A172 (cell line): ENCODE measurements at places on chromosomes 6 and 20.
A peak's percentile ranks its signal among the peaks of the same experiment; 100 is the strongest.

GRCh38 chr6:125213939-125214338 lies 60.4 kb downstream of the TPD52L1 start:
- no peak for DNase-seq

DNA sequence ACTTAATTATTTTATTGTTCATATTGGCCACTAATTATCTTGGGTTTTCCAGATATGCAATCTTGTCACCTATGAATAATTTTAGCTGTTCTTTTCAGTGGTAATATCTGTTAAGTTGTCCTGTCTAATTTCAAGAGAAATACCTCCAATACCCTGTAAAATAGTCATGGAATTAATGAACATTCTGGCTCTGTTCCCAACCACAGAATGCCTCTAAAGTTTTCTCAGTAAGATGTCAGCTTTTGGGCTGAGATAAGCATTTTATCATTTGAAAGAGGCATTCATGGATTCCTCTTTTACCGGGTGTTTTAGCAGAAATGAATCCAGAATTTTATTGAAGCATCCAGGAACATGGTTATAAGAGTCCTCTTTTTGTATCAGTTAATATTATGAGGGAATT lies 109.3 kb downstream of the WDR27 start:
- DNase-seq = peak; percentile 43

DNA sequence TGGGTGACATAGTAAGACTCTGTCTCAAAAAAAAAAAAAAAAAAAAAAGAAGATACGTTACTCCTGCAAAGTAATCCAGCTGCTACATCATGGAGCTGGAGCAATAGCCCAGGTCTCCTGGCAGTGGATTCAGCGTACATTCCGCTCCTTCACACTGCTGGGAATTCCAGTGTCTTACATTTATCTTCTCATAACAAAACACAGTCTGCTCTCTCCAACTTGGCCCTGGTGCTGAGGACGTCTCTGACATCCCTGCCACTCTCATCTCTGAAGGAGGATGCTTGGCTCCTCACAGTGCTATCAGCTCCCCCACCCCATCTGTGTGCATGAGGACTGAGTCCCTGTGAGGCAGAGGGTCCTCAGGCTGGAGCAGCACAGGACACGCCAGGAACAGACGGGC lies 529.8 kb downstream of the CD83 start:
- DNase-seq = no peak

GRCh38 chr6:33021917-33022316 lies 12.5 kb upstream of the HLA-DOA start:
- no peak for DNase-seq

GRCh38 chr6:50047026-50047425 lies 2.7 kb downstream of the DEFB112 start:
- DNase-seq = no peak

- peak; percentile 92 for DNase-seq
Observed at GRCh38 chr6:27795697-27796494, 116.3 kb downstream of the OR2B2 start.

GRCh38 chr6:127058027-127058426 lies 60.4 kb upstream of the RSPO3 start:
- DNase-seq = peak; percentile 70

DNA sequence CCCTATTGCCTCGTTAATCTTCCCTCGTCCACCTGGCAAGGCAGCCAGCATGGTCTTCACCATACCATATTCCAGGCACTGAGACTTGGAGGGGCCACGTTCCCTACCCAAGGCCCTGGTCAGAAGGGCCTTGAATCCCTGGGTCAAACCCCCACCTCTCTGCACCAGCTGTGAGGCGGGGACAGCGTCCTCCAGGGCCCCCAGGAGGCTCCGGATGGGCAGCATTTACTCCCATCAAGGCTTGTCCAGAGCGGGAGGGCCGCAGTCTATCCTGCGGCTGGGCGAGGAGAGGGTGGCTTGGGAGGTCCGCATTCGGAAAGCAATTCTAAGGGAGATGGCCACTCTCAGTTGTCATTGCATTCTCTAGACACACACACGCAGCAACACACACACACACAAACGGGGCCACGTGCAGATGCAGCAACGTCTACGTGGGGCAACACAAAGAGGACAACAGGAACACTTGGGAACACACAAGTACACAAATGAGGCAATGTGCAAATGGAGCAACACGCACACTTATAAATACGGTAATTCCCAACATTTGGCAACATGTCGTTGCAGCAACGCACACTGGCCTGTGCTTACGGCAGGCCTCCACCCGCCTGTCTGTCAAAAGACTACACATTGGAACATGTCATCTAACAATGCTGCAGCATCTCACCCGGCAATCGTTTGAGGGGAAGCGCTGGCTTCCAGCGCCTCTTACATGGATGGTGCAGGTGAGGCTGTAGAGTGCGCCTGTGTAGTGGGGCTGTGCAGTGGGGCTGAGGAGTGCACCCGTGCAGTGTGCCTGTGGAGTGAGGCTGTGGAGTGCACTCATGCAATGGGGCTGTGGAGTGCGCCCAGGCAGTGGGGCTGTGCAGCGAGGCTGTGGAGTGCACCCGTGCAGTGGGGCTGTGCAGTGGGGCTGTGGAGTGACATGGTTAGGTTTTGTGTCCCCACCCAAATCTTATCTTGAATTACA lies 12.9 kb upstream of the NTSR1 start:
- DNase-seq = no peak

DNA sequence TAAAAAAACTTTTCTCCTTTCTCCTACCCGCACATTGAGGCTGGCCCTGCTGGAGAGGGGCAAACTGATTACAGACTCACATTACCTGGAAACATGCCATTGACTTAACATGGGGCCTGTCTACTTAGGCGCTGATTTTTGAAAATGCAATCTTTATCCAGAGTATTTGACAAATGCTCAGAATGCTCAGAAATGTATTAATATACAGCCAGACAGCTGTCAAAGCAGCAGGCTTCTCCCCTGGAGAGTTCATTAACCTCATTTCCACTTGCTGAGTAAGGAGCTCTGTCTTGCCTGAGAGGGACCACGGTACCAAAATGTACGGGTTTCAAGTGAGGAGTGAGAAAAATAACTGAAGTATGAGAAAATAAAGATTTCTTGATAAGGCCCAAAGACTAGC lies 95.7 kb downstream of the PAX1 start:
- DNase-seq = no peak

DNA sequence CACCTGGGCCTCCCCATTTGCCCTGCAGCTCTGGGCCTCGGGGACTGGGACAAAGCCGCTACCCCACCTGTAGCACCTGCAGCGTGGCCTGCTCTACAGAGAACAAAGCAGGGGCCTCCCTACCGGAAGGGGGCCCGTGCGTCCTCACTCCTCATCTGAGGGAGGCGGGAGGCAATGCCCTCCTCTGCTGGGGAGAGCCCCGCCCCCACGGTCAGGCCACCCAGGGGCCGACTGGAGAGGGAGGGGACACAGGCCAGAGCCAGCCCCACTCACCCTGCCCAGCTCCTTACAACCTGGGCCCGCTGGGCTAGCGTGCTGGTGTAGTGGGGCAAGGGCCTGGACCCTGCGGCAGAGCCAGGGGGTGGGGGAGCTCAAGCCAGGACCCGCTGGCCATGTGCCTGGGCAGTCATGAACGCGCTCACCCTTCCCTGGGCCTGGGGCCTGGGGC lies 8.0 kb downstream of the LAMA5 start:
- DNase-seq = no peak

DNA sequence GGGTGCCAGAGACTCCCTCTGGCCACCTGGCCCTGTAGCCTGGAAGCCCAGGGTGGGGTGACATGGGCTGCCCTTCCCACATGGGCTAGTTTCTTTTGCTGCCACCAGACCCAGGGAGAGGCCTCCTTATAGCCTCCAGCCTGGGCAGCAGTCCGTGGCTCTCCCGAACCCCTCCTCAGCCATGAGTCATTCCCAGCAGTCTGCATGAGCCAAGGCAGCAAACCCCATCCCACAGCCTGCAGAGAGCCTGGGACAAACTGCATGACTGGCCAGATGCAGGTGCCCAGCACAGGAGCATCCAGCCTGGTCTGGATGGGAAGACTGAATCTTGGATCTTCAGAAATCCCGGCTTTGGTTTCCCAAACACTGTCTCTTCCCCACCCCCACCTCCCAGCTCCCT lies 75.7 kb downstream of the MRPL14 start:
- DNase-seq = peak; percentile 84

- DNase-seq = no peak
Observed at GRCh38 chr6:6580225-6580856, 8.2 kb upstream of the LY86 start.

DNA sequence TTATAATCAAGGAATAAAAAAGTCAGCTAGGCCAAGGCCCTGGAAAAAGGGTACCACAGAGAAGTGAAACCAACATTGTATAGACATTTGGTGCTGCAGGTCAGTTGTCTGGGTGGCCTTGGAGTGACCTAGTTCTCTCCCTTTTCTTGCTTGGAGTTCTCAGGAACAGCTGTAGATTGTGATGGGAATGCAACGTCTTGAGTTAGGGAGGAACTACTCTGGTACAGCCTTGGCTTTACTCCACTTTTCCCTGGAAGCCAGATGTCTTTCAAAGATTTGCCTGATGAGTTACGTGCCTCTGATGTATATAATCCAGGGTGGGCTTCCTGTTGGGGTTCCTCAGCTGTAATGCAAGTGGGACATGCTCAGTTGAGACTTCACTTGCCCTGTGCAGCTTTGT lies 694.7 kb downstream of the HTR1B start:
- DNase-seq = no peak

- no peak for DNase-seq
Observed at GRCh38 chr20:5504061-5504739, 187.4 kb upstream of the PROKR2 start.

- DNase-seq = no peak
Observed at GRCh38 chr6:44918671-44919296, 409.3 kb upstream of the RUNX2 start.

GRCh38 chr6:87806635-87807034 lies 104.6 kb upstream of the AKIRIN2 start:
- no peak for DNase-seq

DNA sequence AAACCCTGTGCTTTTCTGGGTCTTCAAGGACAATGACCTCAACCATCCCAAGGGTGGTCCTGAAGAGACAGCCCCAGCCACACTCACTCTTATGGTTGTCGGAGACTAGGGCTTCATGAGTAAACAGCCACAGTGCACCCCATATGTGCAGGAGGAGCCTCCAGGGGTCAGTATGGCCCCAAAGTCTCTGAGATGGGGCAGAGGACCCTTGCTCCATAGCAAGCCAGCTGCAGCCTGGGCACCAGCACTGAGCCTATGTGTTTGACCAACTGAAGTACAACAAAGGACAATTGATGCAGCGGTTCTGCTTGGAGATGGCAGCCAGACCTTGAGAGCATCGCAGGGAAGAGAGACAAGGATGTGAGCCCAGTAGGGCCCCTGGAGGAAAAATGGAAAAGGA lies 112.2 kb downstream of the LRFN2 start:
- DNase-seq = no peak

- DNase-seq = peak; percentile 40
Observed at GRCh38 chr6:72616406-72617015, 5.4 kb upstream of the KCNQ5 start.

- DNase-seq = no peak
Observed at GRCh38 chr6:143234734-143235133, 174.0 kb downstream of the AIG1 start.

GRCh38 chr6:99285881-99286280 lies 63.6 kb downstream of the FAXC start:
- no peak for DNase-seq

- no peak for DNase-seq
Observed at GRCh38 chr20:57908704-57909630, 199.2 kb upstream of the PMEPA1 start.

DNA sequence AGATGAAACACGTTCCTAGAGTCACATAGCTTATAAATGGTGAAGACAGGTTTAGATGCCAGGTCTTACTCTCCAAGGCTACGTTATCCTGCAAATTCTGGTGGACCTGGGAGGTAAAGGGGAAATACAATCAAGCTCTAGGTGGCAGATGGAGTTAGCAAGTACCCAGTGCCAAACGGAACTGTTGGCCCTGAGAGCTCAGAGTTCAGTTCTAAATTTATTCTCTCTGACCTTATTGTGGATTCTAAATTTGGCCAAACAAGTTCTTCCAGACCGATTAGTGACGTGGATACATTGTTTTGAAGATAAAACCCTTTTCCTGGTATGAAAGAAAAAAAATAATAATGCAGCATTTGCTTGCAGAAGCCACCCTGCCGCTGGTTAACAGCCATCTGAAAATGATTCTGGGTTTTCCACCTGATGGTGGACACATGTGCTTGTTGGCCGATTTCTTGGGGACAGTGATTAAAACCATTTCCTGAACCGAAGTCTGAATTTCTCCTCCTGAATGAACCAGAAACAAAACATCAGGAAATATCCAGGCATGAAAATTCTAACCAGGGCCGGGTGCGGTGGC lies 32.5 kb downstream of the RIPOR3 start:
- DNase-seq = no peak

GRCh38 chr6:82906489-82906888 lies 159.2 kb downstream of the UBE3D start:
- no peak for DNase-seq

- DNase-seq = peak; percentile 57
Observed at GRCh38 chr20:10861090-10861489, 187.3 kb upstream of the JAG1 start.

- DNase-seq = no peak
Observed at GRCh38 chr6:43742931-43743632, 26.9 kb upstream of the VEGFA start.

- no peak for DNase-seq
Observed at GRCh38 chr6:15303920-15304291, 58.0 kb downstream of the JARID2 start.

GRCh38 chr6:133957780-133958242 lies 4.8 kb downstream of the TBPL1 start:
- no peak for DNase-seq

DNA sequence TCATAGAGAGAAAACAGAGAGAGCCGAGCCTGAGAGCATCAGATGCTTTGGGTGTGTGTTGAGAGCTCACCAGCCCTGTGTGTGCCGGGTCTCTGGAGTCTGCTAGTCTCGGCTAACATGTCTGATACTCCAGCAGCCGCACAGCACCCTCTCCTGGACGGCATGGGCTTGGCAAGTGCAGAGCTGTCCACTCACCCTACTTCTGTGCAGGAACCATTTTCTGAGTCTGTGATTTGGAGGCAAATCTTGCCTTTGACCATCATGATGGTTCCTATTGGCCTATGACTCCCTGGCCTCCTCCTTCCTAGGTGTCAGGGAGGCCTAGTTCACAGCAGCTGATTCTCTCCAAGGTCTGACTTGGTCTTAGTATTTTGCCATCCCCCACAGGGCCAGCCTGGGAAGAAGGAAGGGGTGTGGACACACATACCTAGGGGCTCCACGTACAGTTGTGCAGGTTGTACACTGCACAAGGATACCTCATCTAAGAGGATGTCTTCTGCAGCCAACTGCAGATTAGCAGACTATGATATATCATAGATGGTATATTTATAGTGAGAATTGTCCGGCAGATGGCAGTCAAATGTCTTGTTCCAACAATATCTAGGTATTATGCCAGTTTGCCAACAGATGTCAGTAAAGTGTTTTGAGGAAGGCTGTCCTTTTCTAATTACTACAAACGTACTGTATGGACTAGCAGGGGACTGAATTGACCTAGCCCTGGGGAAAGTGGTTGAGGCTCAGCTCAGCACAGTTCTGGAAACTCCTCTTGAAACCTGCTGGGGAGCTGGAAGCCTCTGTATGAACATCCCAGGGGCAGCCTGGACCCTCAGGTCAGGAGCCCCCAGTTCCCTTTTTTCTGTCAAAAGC lies 13.0 kb downstream of the FGD2 start:
- peak; percentile 82 for DNase-seq

GRCh38 chr6:131368198-131368911 lies 204.7 kb upstream of the ARG1 start:
- DNase-seq = no peak
